ENCODE measurements at places on chromosomes 16 and 17.

DNA sequence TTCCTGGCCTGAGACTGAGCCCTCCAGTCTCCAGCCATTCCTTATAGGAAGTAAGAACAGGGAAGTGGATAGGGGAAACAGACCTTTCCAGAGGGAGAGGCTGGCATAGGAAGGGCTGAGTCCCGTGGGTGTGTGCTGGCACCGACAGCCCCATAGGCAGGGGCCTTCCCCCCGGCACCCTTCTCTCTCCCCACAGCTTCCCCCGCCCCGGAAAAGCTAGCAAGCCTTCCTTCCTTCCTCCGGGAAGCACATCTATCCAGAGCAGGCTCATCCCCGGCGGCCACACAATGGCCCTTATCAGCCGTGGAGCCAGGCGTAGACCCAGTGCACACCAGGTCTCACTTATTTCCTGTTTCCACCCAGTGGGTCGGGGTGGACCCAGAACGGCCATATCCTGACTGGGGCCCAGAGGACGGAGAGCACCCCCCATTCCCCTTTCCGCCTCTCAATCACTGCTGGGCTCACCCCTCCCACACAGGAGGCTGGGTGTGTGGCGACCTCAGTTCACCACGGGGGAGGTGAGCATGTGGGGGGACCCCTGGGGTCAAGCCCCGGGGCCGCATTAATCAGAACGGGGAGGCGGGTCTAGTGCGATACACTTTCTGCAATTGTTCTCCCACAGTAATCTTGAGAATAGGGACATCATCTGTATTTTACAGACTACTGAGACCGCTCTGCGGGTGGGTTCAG lies 950 bp upstream of the MYO1C start:
- DNase-seq: no peak

- no peak for DNase-seq
Measured at GRCh38 chr17:50462446-50462845, 6.2 kb downstream of the CHAD start.

DNA sequence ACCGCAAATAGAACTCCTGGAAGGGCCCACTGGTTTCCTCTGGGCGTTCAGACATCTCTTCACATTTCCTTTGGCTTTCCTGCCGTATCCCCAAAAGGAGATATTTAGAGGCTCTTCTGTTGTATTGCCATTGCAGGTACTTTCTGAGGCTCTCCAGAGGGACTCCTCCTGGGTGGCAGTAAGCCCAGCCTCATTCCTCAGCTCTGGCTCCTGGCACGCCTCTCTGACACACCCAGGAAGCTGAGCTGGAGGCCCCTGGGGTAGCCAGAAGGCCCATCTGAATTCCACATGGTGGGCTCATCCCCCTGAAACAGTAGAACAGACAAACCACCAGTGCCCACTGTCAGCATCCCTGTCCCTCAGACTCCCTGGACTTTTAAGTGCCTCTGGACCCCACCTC lies 206.7 kb downstream of the PARN start:
- no peak for DNase-seq

DNA sequence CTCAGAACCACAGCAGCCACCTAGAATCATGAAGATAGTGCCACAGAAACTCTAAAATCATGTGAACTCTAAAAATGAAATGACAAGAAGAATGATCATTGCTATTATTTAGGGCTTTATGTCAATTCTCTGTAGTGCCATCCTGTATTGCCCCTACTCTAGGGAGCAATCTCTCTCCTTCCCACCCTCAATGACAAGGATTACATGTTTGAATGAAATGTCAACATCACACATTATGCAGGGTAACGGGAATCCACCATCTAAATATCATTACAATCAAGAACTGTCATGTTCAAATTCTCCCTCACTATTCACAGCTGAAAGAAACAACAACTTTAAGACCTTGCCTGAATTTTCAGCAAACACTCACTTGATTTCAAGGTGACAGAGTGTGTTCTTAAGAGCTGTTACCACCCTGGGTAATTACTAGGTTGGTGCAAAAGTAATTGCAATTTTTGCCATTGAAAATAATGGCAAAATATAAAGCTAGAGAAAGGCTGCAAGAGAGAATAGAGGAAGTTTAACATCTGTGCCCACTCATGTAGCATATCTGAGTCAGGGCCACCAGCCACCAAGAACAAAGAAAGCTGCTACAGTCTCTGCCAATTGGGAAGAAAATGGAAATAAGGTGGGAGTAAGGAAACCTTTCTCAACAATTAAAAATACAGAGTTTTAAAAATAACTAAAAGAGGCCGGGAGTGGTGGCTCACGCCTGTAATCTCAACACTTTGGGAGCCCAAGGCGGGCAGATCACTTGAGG lies 112.8 kb upstream of the PSMD7 start:
- DNase-seq: no peak

- no peak for DNase-seq
Measured at GRCh38 chr16:83115491-83116232, 488.9 kb downstream of the CDH13 start.

DNA sequence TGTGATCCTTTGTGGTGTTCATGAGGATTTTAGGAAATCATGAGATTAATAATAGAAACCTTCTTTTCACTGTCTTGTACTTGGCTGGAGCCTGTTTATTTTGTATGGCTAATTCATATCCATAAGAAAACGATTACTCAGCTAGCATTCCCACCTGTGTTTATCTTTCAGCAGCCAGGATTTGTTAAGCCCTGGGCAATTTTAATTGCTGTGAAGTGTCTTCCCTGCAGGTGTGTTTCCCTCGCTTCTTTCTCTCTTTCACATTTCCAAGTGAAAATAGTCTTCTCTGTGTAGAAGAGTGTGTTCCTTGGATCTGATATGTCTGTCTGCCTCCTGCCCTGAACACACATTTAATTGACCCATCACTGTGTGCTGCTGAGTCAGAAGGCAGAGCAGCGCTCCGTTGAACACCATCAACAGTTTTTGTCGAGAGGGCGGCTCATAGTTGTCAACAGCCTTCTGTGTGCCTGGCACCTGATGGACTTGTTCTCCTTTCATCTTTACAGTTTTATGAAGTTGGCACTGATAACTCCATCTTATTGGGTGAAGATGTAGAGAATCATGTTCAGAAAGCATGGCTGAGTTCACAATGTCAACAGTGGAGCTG lies 83.2 kb downstream of the SPECC1 start:
- no peak for DNase-seq

DNA sequence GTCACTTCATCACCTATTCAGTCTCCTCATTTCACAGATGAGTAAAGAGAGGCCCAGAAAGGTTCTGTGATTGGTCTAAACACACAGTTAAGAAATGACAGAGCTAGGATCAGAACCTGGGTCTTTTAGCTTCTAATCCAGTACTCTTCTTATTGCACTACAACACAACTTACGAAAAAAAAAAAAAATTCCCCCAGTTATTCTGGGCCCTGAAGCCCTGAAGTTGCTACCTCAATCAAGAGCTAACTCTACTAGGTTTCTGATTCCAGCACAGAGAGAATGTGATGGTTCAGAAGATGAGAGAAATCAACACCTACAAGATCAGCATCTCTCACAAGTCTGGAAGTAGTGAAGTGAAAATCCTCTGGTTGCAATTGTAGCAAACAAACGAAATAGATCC lies 37.3 kb downstream of the GRB7 start:
- DNase-seq: no peak

DNA sequence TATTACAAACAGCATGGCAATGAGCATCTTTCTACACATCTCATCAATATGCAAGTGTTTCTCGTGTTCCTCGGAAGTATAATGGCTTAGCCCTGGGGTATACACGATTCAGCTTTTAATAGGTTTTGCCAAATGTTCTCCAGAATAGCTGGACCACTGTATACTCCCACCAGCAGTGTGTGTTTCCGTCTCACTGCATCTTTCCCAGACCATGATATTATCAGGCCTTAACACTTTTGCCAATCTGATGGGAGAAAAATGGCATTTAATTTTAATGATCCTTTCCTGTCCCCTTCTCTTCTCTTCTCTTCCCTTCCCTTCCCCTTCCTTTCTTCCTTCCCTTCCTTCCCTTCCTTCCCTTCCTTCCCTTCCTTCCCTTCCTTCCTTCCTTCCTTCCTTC lies 30.8 kb downstream of the PRKCB start:
- DNase-seq: no peak

DNA sequence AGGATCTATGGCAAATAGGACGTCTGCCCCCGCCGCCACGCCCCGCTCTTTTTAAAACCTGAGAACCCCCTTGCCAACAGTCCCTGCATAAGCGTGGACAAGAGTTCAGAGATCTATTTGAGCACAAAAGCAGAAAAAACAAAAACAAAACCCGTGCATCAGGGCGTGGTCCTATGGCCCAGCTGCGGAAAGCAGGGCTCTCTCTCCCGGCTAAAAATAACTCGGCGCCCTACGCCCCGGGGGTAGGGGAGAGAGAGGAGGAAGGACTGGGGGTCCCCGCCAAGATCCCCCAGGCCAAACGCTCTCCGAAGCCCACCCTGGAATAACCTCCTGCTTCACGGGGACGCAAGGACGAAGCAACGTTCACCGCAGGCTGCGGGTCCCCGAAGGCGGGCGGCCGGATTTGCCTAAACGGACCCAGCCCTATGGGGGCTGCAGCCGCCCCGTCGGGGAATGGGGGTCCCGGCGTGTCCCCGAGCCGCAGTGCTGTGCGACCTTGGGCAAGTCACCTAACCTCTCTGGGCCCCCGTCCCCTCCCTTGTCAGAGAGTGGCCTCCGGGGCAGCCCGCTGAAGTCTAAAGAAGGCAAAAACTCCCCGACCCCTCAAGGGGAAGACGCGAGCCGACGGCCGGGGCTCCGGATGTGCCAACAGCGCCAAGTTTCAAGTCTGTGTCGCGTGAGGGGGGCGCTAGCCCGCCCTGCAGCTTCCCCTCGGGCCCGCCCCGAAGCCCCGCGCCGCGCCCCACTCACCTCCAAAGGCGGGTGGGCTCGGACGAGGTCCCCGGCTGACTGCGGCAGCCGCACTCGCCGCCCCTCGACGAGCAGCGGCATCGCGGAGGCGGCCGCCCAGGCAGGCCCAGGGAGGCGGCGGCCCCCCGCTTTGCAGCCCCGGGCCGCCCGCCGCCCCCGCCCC lies 477 bp downstream of the NTAN1 start:
- peak; percentile 48 for DNase-seq

GRCh38 chr16:83045790-83046189 lies 419.0 kb downstream of the CDH13 start:
- no peak for DNase-seq

DNA sequence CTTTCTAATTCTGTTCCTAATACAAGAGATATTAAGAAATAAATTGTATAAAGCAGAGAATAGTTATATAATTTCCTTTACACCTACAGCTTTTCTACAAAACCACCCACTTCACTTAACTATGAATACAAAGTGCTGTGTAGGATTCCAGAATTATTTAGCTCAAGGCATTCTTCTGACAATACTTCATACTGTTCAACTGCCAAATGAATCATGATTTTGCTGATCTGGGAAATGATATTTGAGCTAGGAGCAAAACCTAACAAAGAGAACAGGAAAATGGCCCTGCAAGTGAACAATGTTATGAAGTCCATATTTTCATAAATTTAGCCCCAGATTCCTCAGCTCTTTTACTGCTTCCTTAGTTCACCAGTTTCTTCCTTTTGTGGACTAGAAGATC lies 12.9 kb downstream of the BBS2 start:
- DNase-seq: no peak

- DNase-seq: no peak
Measured at GRCh38 chr17:80710714-80711302, 166.2 kb downstream of the RPTOR start.

- no peak for DNase-seq
Measured at GRCh38 chr16:50388496-50388895, 19.7 kb upstream of the BRD7 start.

DNA sequence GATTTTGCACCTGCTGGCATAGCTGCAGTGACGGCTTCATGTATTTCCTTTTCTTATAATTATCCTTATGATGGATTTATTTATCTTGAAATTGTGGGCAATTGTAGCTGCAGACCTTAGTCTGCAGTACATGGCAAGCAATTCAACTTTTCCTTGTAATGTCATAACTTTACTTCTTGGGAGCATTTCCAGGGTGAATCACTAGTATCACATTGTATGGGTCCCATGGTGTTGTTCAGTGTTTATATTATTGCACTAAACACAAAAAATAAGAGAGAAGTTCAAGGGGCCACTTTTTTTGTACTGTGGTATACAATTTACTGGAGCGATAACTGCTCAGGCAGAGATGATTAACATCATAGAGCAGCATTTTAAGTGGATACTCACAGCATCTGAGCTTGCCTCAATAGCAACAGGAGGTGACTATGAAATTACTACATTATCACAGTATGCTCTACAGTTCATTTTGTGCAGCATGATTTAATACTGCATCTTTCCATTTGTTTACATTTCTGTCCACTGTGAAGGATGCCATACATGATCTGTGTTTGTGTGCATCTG lies 169.5 kb downstream of the STX8 start:
- no peak for DNase-seq

- DNase-seq: no peak
Measured at GRCh38 chr17:40065769-40066510, 3.2 kb downstream of the THRA start.

DNA sequence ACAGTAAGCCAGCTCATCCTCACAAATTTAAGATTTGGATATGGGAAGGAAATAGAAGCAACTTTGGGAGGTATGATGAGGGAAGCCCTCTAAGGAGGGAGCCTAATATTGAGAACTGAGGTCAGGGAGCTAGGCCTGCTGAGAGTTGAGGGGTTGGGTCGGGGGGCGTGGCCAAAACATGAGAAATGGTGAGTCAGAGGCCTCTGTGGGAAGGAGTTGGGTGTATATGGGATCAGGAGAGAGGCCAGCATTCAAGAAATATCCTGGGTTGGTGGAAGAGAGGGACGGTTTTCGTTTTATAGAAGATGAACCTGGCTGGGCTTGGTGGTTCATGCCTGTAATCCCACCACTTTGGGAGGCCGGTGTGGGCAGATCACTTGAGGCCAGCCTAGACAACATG lies 48.4 kb downstream of the CLEC16A start:
- DNase-seq: no peak

DNA sequence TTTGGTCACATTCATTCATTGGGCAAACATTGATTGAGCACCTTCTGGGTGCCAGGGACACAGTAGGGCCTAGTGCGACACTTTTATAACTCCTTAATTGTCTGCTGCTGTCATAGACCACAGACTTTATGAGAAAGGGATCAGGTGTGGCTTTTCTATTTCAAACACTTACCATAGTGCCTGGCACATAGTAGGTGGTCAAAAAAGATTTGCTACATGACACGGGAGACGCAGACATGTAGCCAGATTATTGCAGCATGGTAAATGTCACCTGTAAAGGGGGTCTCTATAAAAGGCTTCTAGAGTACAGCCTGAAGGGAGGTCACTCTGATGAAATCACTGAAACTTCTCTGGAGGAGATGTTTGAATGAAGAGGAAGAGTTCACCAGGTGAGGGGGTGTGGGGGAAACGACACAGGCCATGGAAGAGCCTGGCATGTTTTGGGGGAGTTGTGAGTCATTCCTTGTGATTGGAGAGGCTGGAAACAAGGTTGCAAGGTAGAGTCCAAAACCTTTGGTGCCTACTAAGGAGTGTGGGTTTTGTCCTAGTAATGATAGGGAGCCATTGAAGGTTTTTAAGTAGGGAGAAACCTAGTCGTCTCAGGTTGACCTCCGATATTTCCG lies 1.6 kb downstream of the RSAD1 start:
- DNase-seq: no peak

Measured in activated T-cell treated with anti-CD3 and anti-CD28 coated beads for 4 hours (primary cell).